M059J (cell line): ENCODE measurements at places on chromosomes 16 and 17. TPM values are rescaled to one million over a fixed set of nuclear protein-coding genes. Genes with fewer than 3 reads are reported as not detected.

Gene TBC1D24
- 14.8 and 19.2 TPM in 2 replicates for total RNA-seq

- DNase-seq: no peak
Observed at GRCh38 chr17:2175294-2175628, 120.4 kb downstream of the HIC1 start.

- DNase-seq: no peak
Observed at GRCh38 chr16:68388124-68388523, 60.2 kb downstream of the SMPD3 start.

DNA sequence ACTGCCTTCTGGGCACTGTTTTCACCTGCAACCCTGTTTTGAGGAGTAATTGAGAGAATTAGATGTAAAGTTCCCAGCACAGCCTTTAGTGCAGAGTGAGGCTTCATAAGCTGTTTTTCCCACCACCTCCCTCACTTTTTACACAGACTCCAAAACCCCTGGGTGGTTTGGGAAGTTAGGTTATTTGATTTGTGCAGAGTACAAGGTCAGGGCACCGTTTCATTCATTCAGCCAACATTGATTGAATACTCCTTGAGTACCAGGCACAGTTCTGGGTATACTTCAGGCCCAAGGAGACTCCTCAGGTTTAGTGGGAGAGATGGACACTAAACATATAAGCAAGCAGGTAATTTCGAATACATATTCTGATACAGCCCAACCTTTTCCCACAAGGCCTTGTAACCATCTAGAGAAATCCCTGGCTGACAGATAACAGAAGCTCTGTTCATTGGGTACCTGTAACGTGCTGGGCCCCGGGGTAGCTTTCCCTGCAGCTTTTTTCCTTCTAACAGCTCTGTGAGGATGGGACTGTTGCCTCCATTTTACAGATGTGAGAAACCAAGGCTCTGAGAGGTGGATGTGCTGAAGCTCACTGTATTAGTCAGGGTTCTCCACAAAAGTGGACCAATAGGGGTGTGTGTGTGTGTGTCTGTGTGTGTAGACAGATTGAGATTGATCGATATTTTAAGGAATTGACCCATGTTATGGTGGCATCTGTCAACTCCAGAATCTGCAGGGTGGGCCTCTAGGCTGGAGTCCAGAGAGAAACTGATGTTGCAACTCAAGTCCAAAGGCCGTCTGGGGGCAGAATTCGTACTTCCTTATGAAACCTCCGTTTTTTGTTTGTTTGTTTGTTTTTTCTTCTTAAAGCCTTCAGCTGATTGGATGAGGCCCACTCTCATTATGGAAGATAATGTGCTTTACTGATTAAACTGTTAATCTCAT is 234.7 kb downstream of the SNX29 start:
- DNase-seq: no peak
